ENCODE measurements at places on chromosomes 3 and 15.

- DNase-seq = peak; percentile 63
Observed at GRCh38 chr15:73851689-73852088, 21.7 kb upstream of the TBC1D21 start.

GRCh38 chr3:133695560-133696171 lies 33.9 kb upstream of the TOPBP1 start:
- DNase-seq = no peak

- no peak for DNase-seq
Observed at GRCh38 chr15:40495516-40495915, 24.7 kb downstream of the CHST14 start.

DNA sequence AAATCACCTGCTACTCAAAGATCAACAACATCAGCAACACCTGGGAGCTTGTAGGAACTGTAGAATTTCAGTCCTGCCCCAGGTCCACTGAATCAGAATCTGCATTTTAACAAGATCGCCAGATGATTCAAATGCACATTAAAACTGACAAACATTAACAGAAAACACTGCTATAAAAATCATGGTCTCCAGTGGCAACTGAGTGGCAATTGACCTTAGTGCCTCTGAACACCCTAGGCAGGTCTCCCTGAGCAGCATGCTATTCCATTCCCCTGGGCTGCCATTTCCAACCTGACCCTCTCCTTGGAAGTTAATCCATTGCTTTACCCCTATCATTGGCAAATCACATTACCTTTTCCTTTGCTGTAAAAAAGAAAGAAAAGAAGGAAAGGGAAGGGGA lies 23.0 kb upstream of the TOP2B start:
- DNase-seq = no peak

DNA sequence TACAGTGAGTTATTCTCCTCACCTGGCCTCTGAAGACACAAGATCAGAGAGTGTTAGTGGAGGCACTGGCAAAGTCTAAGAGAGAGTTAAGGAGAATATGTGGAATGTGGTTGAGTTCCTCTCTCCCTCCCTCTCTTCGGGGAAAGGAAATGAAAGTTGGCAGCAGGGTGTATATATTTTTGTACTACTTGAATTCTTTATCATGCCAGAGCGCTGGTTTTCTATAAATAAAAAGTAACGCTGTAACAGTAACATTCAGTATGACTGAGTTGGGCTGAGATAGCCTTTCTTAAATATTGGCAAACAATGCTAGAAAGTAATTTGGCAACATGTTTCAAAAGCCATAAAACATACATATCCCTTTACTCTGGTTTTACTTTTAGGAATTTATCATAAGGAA lies 77.5 kb upstream of the TNFAIP8L3 start:
- no peak for DNase-seq

- DNase-seq = no peak
Observed at GRCh38 chr3:4680871-4681300, 187.7 kb downstream of the ITPR1 start.

Data from Caco-2 (cell line).